ENCODE measurements at places on chromosomes 13 and 19. TPM values are rescaled to one million over a fixed set of nuclear protein-coding genes. Genes with fewer than 3 reads are reported as not detected.

CILP2 gene
- not detected for polyA plus RNA-seq

NFIX gene
- 28.2 TPM for polyA plus RNA-seq

VN1R2 gene
- not detected for polyA plus RNA-seq

MCEMP1 gene
- 0.51 TPM for polyA plus RNA-seq

RCBTB1 gene
- polyA plus RNA-seq: 7.1 TPM

ATP4B gene
- polyA plus RNA-seq: not detected

SYDE1 gene
- polyA plus RNA-seq: 1.2 TPM

ZNF541 gene
- polyA plus RNA-seq: not detected

DZIP1 gene
- 3.6 TPM for polyA plus RNA-seq

ZNF829 gene
- 1.3 TPM for polyA plus RNA-seq

ADGRE1 gene
- polyA plus RNA-seq: 1.2 TPM

ZNF433 gene
- polyA plus RNA-seq: 3.2 TPM

GNA15 gene
- polyA plus RNA-seq: 5.1 TPM

PSMD8 gene
- 147 TPM for polyA plus RNA-seq

FFAR3 gene
- polyA plus RNA-seq: not detected

ZNF729 gene
- polyA plus RNA-seq: not detected

N4BP2L1 gene
- polyA plus RNA-seq: 8.8 TPM

OR7A5 gene
- polyA plus RNA-seq: not detected

ICAM5 gene
- polyA plus RNA-seq: 0.92 TPM

CYP2F1 gene
- polyA plus RNA-seq: not detected

CDADC1 gene
- polyA plus RNA-seq: 3.5 TPM

CAMSAP3 gene
- polyA plus RNA-seq: 15.6 TPM

CRX gene
- not detected for polyA plus RNA-seq

USE1 gene
- 38.3 TPM for polyA plus RNA-seq

COL5A3 gene
- 3.0 TPM for polyA plus RNA-seq

LGI4 gene
- polyA plus RNA-seq: 4.2 TPM

ADGRE3 gene
- polyA plus RNA-seq: not detected

OR7G3 gene
- polyA plus RNA-seq: not detected

MBD3L2 gene
- polyA plus RNA-seq: not detected

C1QTNF9 gene
- polyA plus RNA-seq: 0.19 TPM

NCAN gene
- under 0.01 TPM for polyA plus RNA-seq

SIAH3 gene
- polyA plus RNA-seq: not detected

All from sigmoid colon (tissue), 7 donors.